ENCODE measurements at places on chromosomes 2 and 18. TPM values are rescaled to one million over a fixed set of nuclear protein-coding genes. Genes with fewer than 3 reads are reported as not detected.

DNA sequence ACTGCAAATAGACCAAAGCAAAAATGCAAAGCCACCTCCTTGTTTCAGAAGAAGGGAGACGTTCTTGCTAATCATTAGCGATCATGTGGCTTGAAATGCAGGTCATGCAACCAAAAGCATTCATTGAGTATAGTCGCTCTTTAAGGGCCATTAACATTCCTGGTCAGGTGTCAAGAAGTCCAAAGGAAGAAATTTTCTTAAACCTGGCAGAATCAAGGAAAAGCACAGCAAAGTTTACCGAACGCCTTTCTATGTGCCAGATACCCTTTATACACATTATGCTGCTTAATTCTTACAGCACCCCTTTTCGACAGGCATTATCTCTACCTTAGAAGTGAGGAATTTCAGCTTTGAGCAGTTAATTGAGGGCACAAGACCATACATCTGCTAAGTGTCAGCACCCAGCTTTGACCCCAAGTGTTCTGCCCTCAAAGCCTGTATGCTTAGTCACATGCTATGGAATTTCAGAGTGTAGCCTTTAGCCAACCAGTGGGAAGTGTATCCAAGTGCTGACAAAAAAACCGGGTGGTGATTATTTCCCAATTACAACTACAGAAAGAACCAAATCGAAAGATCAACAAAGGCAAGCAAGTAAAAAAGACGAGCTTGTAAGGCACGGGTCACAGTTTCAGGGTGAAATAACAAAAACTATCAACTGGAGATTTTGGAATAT, 70.8 kb downstream of the EPHA4 start:
- H3K36me3 ChIP-seq, result no peaks in the 10 kb centered on the region
- peaks cover 4% of the 10 kb centered on the region for H3K4me1 ChIP-seq
- H3K27me3 ChIP-seq, result peaks cover 4% of the 10 kb centered on the region
- H3K4me3 ChIP-seq, result no peak overlapping the region

DNA sequence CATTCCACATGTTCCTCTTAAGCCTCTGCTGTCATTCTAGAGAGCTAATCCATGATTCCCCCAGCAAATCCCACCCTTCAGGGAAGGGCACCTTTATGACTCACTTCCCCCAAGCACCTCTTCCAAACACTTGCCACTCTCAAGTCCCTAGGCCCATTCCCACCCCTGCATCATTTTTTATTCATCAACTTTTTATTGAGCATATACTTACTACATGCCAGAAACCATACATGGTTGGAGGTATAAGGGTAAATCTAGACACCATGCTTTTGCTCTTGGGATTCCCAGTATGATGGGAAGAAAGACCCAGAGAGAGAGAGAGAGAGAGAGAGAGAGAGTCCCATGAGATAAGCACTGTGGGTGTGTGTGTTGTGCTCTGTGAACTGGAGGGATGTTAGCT, 87.9 kb downstream of the MAPK4 start:
- no peaks in the 10 kb centered on the region for H3K27me3 ChIP-seq
- DNase-seq, result no peak
- no peaks in the 10 kb centered on the region for H3K36me3 ChIP-seq
- no peak overlapping the region for H3K27ac ChIP-seq

DNA sequence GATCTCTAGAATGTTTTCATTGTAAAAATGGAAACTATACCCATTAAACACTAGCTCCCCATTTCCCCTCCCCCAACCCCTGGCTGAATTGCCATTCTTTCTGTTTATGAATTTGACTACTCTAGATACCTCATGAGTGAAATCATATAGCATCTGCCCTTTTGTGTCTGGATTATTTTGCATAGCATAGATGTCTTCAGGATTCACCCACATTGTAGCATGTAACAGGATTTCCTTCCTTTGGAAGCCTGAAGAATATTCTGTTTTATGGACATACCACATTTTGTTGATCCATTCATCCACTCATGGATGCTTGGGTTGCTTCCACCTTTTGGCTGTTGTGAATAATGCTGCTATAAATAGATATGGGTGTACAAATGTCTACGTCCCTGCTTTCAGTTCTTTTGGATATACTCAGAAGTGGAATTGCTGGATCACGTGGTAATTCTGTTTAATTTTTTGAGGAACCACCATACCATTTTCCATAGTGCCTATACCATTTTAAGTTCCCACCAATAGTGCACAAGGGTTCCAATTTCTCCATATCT, 7.7 kb upstream of the ASB1 start:
- no peaks in the 10 kb centered on the region for H3K27me3 ChIP-seq
- no peak for DNase-seq
- H3K27ac ChIP-seq, result no peak overlapping the region
- H3K36me3 ChIP-seq, result peaks cover 12% of the 10 kb centered on the region

- no peak overlapping the region for H3K4me3 ChIP-seq
- no peaks in the 10 kb centered on the region for H3K27me3 ChIP-seq
- DNase-seq, result no peak
- no peaks in the 10 kb centered on the region for H3K36me3 ChIP-seq
- H3K4me1 ChIP-seq, result no peaks in the 10 kb centered on the region
Measured at GRCh38 chr18:54999016-54999415, 39.8 kb upstream of the CCDC68 start.

The NT5C1B gene
- total RNA-seq, result not detected

GRCh38 chr2:237012004-237012403, 73.7 kb upstream of the COPS8 start:
- H3K4me3 ChIP-seq, result no peak overlapping the region
- no peaks in the 10 kb centered on the region for H3K36me3 ChIP-seq
- no peaks in the 10 kb centered on the region for H3K4me1 ChIP-seq

GRCh38 chr2:226308986-226309385, 490.6 kb downstream of the IRS1 start:
- no peak overlapping the region for H3K4me3 ChIP-seq
- H3K27me3 ChIP-seq, result peaks cover 15% of the 10 kb centered on the region
- H3K4me1 ChIP-seq, result no peaks in the 10 kb centered on the region
- no peak for DNase-seq
- H3K27ac ChIP-seq, result no peak overlapping the region

DNA sequence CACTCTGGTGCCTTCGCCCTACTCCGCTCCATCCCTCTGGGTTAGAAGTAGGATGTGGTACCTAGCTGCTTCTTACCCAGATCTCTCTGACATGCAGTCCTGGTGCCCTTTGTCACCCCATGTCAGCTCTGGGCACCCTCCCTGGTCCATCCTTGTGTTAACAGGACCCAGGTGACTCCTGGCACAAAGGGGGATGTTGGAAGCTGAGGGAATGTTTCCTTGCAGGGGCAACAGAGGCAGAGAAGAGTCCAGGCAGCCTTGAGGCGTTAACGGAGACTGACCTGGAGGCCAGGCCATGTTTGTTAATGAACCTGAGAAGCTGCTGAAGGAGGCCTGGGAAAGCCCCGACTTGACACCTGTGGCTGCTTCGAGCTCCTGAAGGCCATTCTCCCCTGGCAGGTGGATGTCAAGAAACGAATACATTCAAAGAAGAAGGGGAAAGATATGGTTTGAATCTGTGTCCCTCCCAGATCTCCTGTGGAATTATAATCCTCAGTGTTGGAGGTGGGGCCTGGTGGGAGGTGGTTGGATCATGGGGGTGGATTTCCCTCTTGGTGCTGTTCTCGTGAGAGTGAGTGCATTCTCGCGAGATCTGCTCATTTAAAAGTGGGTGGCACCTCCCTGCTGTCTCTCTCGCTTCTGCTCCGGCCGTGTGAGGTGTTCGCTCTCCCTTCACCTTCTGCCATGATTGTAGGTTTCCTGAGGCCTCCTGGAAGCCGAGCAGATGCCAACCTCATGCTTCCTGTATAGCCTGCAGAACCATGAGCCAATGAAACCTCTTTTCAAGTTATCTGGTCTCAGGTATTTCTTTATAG, 31.4 kb downstream of the NPPC start:
- H3K4me3 ChIP-seq, result no peak overlapping the region
- no peaks in the 10 kb centered on the region for H3K27me3 ChIP-seq
- no peak for DNase-seq
- no peaks in the 10 kb centered on the region for H3K4me1 ChIP-seq
- H3K27ac ChIP-seq, result no peak overlapping the region
- H3K36me3 ChIP-seq, result no peaks in the 10 kb centered on the region

DNA sequence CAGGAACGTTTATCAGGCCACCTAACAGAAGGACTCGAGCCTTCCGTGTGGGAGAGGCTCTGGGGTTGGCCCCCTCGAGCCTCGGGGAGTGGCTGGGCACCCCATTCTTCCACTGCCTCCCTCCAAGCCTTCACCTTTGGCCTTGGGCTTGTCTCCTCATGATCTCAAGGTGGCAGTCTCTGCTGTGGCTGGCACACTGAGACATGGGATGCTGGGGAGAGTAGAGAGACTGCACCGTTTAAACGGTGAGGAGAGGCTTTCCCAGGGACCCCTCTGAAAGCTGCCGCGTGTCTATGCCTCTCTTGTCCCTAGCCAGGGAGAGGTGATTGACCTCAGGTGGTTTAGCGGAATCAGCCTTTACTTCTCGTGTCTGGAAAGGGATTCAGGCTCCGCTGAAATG, 71.0 kb downstream of the DCDC2C start:
- no peak overlapping the region for H3K4me3 ChIP-seq
- H3K36me3 ChIP-seq, result no peaks in the 10 kb centered on the region
- no peak for DNase-seq
- H3K4me1 ChIP-seq, result no peaks in the 10 kb centered on the region
- H3K27ac ChIP-seq, result no peak overlapping the region
- peaks cover 43% of the 10 kb centered on the region for H3K27me3 ChIP-seq

DNA sequence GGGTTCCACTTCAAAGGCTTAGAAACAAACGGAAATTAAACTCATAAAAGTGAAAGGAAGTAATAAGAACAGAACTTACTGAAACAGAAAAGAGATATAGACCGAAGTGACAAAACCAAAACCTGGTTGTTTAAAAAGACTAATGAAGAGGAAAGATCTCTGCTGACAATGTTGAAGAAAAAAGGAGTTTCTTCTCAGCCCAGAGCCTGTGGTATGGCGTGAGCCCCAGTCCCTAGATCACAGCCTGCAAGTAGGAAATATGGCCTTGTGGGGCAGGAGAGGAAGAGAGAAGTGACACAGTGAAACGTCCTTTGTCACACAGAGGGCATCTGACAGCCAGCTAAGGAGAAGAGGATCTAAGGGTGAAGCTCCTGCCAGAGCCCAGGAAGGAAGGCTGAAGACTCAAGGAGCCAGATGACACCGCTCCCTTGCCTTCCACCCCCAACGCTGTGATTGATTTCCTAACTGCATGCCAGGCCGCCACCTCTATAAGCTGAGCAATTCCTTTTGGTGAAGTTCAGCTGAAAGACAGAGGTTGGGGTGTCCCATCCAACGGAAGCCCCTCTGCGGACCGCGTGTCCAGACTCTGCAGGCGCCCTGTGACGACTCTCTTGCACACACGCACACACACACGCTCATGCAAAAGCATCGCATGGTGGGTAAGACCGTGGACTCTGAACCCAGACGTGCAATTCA, 141.1 kb downstream of the HDAC4 start:
- H3K27ac ChIP-seq, result peak overlapping the region; percentile 95
- H3K4me3 ChIP-seq, result peak overlapping the region; percentile 74
- no peak for DNase-seq
- H3K36me3 ChIP-seq, result peaks cover 12% of the 10 kb centered on the region
- H3K27me3 ChIP-seq, result no peaks in the 10 kb centered on the region

GRCh38 chr2:235900631-235901030, 267.6 kb downstream of the GBX2 start:
- H3K4me1 ChIP-seq, result no peaks in the 10 kb centered on the region
- H3K27me3 ChIP-seq, result peaks cover 18% of the 10 kb centered on the region
- H3K4me3 ChIP-seq, result no peak overlapping the region
- DNase-seq, result no peak

The MAP3K2 gene
- 43.2 TPM for total RNA-seq

The SPC25 gene
- 33.7 TPM for total RNA-seq

DNA sequence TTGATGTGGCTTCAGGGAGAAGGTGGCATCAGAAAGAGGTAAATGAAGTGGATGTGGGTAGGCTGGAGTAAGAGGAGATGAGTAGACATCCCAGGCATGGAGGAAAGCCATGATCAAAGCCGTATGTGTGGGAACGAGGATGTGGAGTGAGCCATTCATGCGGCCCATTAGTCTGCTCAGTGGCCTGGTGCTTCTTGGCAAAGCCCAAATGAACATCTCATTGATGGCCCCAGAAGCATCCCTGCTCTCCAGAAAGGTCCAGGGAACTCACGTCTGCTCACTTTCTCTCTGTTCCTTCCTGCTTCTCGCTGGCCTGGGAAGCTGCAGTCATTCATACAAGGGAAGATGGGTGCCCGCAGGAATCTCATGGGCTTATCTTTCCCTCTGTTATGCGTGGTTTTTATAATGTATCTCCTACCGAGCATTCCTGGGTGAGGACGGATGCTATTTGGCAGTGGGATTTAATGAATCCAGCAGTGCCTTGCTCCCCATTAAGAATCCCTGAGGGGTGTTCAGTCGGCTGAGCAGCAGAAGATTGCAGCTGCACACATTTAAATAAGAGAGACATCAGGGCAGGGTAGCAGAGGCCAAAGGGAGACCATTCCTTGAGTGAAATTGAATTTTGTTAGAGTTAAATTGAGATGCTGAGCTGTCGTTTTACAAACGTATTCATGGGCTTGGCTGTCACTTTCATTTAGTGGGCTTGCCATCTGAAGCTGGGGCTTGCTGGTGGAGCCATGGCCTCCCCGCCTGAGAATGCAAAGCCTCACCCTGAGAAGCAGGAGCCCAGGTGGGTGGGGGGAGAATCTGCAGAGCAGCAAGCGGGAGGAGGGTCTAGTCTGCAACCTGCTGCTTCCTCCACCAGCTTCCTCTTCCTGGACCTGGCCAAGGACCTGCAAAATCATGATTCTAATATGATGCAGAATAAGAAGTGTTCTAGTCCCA, 64.5 kb downstream of the LYPD1 start:
- no peaks in the 10 kb centered on the region for H3K36me3 ChIP-seq
- no peaks in the 10 kb centered on the region for H3K4me1 ChIP-seq
- H3K4me3 ChIP-seq, result no peak overlapping the region

The CCDC121 gene
- 0.68 TPM for total RNA-seq

The SLC4A3 gene
- 0.10 TPM for total RNA-seq

GRCh38 chr2:85712336-85712735, 18.2 kb downstream of the GNLY start:
- no peak overlapping the region for H3K27ac ChIP-seq
- peaks cover 14% of the 10 kb centered on the region for H3K27me3 ChIP-seq
- DNase-seq, result no peak
- H3K4me1 ChIP-seq, result peaks cover 1% of the 10 kb centered on the region
- no peaks in the 10 kb centered on the region for H3K36me3 ChIP-seq
- no peak overlapping the region for H3K4me3 ChIP-seq

DNA sequence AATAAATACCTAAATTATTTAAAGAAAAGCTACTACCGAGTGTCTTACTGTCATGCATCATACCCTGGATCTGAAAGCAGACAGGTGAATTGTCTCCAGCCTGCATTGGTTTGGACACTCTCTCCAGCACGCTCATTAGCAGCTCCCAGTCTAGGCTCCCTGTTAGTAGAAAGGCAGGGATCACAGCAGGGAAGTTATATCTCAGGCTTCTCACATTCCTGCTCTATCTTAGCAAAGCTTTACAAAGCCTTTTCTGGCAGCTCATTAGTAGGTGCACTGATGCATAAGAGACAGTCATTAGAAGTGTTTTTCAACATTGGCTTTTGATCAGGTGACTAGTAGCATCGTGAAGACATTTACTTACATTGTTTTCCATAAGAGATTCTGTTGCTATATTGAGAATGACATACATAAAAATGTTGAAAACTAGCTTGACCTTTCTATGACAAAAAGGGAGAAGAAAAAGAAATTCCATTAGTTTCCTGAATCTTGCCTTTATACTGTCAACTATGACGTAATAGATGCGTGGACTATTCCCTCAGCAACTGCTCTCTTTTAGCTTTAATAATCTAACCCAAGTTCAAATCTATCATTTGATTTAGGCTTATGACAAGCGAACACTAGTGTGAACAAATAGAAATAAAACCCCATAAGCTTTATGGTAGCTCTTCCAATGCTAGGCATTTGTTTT, 408.7 kb upstream of the KCNH7 start:
- H3K4me3 ChIP-seq, result no peak overlapping the region
- no peak for DNase-seq
- H3K36me3 ChIP-seq, result no peaks in the 10 kb centered on the region
- no peak overlapping the region for H3K27ac ChIP-seq
- no peaks in the 10 kb centered on the region for H3K27me3 ChIP-seq

Measured in activated naive CD8-positive, alpha-beta T cell treated with anti-CD3 and anti-CD28 coated beads for 36 hours (primary cell).